AG08395 (cell line): ENCODE measurements at places on chromosomes 3 and 15.

- DNase-seq, result no peak
Observed at GRCh38 chr3:28117598-28117997, 123.8 kb upstream of the CMC1 start.

GRCh38 chr3:57026944-57027343 lies 33.5 kb upstream of the SPATA12 start:
- DNase-seq, result no peak

GRCh38 chr3:46162975-46163555 lies 45.0 kb downstream of the CCR1 start:
- no peak for DNase-seq

DNA sequence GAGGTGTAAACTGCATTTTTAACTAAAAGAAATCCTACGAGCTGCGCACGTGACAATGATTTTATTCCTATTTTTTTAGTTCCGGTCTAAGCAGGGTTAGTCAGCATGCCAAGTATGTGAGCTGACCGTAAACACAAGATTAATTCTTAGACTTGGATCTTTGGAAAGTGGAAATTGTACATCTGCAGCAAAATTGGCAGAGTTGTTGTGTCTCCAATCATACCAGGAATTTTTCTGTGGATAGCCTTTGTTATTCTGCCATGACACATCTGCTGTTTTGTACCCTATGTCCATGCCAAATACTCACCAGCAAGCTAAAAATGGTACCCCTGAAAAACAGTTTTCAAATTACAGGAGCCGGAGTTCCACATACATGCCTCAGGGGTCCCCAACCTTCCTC lies 562.5 kb downstream of the UNC13C start:
- DNase-seq, result no peak

DNA sequence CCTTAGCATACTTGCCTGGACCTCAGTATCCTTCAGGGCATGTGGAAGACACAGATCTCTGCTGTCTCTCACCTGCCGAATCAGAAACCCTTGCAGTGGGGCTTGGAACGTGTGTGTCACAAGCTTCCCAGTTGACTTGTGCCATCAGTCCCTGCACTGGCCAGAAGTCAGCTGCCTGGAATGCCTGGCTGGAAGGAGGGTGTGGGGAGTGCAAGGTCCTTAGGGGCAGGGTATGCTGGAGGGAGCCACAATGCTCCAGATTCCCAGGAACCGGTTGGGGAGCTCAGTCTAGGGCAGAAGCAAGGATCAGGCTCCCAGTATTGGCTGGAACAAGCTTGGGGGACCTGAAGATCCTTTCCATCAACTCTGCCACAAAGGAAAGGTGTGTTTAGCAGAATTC lies 27.1 kb downstream of the SPSB4 start:
- DNase-seq, result no peak

DNA sequence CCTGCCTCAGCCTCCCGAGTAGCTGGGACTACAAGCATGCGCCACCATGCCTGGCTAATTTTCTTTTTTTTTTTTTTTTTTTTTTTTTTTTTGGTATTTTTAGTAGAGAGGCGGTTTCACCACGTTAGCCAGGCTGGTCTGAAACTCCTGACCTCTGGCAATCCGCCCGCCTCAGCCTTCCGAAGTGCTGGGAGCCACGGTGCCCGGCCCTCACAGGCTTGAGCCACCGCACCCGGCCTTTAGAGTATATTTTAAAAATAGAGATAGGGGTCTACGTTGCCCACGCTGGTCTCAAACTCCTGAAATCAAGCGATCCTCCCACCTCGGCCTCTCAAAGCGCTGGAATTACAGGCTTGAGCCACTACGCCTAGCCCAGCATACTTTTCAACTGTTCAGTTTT lies 93.4 kb upstream of the CHD2 start:
- DNase-seq, result no peak

DNA sequence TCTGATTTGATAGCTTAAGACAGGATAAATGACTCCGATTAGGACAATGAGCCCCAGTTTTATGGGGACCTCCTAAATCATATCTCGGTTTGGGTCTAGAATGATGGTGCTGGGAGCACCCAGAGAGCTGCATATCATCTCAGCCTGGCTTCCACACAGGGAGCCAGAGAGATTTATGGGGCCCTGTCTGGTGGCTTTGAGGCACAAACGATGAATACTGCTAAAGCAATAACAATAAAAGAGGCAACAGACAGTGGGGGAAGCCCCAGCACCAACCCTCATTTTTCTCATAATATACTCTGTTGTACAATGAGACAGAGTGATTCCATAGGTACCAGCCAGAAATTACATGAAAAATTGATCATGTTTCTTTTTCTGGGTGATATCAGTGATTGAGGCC lies 889.0 kb upstream of the CFAP20DC start:
- no peak for DNase-seq

GRCh38 chr3:56787784-56788256 lies 13.9 kb downstream of the ARHGEF3 start:
- DNase-seq, result no peak

DNA sequence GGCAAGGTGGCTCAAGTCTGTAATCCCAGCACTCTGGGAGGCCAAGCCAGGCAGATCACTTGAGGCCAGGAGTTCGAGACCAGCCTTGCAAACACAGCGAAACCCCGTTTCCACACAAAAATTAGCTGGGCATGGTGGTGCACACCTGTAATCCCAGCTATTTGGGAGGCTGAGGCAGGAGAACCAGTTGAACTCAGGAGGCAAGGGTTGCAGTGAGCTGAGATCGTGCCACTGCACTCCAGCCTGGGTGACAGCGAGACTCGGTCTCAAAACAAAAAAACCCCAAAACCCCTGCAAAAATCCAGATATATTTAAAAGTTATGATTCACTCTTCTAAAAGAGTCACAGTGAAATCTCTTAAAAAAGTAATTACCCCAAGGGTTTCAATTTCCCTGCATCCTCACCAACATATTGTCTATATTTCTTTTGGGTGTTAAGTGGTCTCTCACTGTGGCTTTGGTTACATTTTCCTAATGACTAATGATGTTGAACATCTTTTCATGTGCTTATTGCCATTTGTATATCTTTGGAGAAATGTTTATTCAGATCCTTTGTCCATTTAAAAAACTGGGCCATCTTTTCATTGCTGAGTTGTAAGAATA lies 73.2 kb upstream of the UBP1 start:
- no peak for DNase-seq

DNA sequence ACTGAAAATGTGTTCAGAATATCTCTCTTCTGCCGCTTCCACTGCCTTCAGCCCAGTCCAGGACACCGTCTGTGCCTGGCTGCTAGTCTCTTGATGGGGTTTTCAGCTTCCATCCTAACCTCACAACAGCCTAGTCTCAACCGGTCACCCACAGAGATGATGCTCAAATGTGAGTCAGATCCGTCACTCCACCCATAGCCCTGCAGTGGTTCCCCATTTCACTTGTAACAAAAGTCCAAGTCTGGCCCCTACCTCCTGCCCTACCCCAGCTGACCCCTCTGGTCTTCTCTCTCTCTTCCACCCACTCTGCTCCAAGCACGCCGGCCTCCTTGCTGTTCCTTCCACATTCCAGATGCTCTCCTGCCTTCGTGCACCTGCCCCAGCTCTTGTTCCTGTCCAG lies 68.1 kb downstream of the PPARG start:
- no peak for DNase-seq

DNA sequence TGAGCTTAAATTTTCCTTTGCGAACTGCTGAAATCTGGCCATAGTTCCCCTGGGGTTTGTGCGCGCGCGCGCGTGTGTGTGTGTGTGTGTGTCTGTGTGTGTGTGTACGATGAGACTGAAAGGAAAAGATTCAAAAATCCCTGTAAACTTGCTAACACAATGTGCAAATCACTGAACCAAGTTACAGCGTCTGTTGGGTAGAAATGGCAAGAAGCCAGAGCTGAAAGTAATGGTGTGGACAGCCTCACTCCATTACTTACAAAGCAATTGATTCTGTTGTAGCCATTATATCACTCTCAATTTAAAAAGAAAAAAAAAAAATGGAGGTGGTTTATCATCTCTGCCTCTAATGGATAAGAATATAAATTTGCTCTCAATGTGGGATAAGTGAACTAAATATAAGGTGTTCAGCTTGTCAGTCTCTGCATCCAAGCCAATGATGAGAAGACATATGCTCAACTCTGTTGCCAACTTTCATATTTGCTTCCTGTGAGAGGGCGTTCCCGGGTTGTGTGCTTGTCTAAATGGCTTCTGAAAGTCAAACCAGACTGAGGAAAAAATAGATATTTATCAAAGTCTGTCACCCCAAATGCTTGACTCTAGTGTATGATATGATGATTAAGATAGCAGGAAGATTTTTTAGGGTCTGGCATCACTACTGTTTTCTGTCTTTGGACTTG lies 422.2 kb downstream of the ZNF385D start:
- no peak for DNase-seq

DNA sequence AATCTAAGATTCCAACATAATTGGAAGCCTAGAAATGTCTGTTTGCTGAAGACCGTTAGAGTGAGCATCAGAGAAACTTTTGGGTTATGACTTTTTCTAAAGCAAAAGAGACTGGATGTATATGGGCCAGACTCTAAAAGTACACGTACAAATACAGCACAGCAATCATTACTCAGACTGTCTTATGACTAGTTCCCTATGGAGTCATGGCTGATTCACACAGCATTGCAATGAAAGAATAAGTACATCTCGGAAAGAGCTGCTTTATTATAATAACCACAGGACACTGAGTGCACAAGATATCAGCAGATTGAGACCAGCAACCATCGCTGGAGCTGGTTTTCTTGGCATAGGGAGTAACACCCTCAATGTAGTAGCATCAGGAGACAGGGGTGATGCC lies 618.6 kb downstream of the NLGN1 start:
- peak; percentile 42 for DNase-seq
